ENCODE measurements at places on chromosomes 7 and 10.

GRCh38 chr7:128937271-128937646 lies 468 bp upstream of the IRF5 start:
- no peak for DNase-seq

GRCh38 chr10:77381750-77382149 lies 255.9 kb downstream of the KCNMA1 start:
- no peak for DNase-seq

DNA sequence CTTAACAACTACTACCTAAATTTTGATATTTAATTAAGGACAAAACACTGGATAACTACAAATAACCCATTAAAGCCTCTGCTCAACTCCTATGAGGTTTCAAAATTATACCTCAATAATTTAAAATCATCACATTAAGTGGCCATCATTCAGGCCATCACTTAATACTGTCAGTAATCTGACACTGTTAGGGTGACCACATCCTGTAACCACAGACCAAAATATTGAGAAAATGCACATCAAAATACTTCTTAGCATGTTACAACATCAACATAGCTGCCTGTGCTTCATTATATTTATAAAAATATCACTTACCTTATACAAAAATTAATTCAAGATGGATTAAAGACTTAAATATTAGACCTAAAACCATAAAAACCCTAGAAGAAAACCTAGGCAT lies 23.3 kb downstream of the SEM1 start:
- no peak for DNase-seq

GRCh38 chr10:10804998-10805740 lies 212.5 kb upstream of the CELF2 start:
- DNase-seq: no peak

GRCh38 chr10:35487336-35488034 lies 117.7 kb upstream of the GJD4 start:
- DNase-seq: no peak

Data from NCI-H1105 (cell line).